Upper lobe of left lung (tissue), 6 donors: ENCODE measurements at places on chromosomes 1 and 21.

DNA sequence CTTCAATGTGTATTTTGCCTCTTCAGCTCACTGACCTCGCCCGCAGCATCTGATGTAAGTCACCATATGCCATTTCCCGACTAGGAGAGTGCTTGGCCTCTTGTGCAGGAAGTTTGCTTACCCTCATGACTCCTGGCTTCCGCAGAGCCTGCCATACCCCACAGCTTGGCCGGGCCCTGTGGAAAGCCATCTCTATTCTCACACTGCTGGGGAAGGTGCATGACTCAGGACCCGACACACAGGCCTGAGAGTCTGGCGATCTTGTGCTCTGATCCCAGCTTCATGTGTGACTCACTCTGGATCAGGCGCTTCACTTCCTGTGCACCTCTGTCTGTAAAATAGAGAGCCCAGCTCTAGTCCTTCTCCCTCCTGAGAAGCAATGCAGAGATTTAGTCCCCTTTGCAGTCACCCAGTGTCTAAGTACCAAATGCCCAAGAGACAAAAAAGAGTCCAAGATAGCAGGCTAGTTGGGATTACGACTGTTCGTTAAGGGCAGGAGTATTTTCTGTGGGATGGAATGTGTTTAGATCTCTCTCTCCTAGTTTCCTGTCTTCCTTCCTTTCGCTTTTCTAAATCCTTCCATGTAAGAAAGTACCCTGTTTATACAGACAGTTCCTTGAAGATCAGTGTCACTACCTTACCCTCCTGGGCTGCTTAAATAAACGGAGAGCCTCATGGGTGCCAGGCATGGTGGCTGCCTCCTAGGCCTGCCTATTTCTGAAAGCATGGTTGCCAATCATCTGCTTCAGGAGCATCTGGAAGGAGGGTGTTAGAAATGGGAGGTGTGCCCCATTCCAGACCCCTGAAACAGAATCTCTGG is 62.8 kb upstream of the KIF26B start:
- no peak overlapping the region for H3K4me3 ChIP-seq
- no peaks in the 10 kb centered on the region for H3K36me3 ChIP-seq
- H3K27me3 ChIP-seq: no peaks in the 10 kb centered on the region
- DNase-seq: peak; percentile 74
- H3K4me1 ChIP-seq: peaks cover 2% of the 10 kb centered on the region
- H3K27ac ChIP-seq: peak overlapping the region; percentile 27

DNA sequence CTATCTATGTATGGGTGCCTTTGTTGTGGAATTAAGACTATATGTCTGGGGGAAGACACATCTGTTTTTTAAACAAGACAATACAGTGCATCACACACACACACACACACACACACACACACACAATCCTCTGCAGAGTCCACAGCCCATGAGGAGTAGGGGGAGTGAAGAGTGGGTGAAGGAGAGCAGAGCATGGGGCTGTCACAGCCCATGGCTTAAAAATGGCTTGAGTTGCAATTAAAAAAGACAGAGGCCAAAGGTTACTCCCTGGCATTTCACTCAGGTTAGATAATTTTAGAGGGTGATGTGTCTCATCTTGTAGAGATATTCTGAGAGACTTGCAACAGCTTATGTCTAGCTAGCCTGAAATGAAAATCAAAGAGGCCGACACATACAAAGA is 176.5 kb upstream of the PLXNA2 start:
- no peak for DNase-seq
- no peak overlapping the region for H3K27ac ChIP-seq
- H3K4me1 ChIP-seq: no peaks in the 10 kb centered on the region
- H3K27me3 ChIP-seq: no peaks in the 10 kb centered on the region
- no peak overlapping the region for H3K4me3 ChIP-seq

GRCh38 chr1:226223157-226223785 is at the start of gene MIXL1:
Gene MIXL1 (plus strand): TSS chr1:226223664. CDS start chr1:226223682, 18 bp downstream.
- DNase-seq: no peak
- H3K4me3 ChIP-seq: peak within 1 kb of the TSS; percentile 55
- H3K4me1 ChIP-seq: peaks cover 11% of the 10 kb centered on the region
- no peaks in the 10 kb centered on the region for H3K36me3 ChIP-seq
- H3K27ac ChIP-seq: no peak within 1 kb of the TSS
- no peaks in the 10 kb centered on the region for H3K27me3 ChIP-seq

DNA sequence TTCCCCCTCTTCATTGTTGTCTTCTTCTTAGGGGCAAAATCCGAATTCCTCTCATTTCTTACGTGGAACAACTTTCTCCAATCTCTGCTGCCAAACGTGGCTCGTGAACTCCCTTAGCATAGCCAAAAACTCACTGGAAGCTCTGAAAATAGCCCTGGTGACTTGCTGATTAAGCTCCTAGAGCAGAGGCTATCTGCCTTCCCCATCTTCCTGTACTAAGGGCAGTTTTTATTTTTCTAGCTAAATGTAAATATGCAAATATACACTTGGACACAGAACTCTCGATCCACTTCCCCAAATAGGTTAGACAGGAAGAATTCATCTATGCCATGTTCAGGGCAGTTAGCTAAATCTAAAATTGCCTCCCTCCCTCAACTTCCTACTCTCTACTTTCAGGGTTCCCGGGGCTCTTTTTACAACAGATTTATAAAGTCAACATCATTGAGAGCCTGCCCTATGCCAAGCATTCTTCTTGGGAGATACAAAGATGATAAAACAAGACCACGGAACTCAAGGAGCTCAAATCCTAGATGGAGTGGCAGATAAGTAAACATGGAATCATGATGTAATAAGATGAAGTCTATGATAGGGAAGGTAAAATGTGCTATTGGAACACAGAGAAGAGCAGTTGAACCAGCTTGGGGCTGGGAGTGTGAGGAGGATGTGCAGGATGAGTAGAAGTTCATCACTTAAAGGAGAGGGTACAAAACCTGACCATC is 59.4 kb upstream of the FMOD start:
- H3K4me3 ChIP-seq: no peak overlapping the region
- H3K36me3 ChIP-seq: no peaks in the 10 kb centered on the region
- DNase-seq: no peak
- H3K27ac ChIP-seq: peak overlapping the region; percentile 61

DNA sequence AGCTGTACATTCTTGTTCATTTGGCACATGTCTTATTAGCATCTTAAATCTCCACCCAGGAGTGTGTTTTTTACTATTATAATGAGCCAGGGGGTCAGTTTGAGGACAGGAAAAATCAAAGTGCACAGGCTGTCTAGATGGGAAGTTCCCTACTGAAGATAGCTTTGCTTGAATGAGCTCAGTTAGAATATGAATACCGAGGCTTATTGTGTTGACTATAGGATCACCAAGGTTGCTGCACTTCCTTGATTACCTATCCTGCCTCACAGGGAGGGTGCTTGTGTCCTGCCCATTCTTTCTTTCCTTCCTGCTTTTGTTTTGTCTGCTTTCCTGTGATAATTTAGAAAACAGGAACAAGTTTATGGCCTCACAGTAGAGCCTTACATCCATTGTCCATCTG is 16.3 kb downstream of the PHGDH start:
- H3K36me3 ChIP-seq: no peaks in the 10 kb centered on the region
- no peaks in the 10 kb centered on the region for H3K27me3 ChIP-seq
- DNase-seq: no peak
- no peaks in the 10 kb centered on the region for H3K4me1 ChIP-seq

DNA sequence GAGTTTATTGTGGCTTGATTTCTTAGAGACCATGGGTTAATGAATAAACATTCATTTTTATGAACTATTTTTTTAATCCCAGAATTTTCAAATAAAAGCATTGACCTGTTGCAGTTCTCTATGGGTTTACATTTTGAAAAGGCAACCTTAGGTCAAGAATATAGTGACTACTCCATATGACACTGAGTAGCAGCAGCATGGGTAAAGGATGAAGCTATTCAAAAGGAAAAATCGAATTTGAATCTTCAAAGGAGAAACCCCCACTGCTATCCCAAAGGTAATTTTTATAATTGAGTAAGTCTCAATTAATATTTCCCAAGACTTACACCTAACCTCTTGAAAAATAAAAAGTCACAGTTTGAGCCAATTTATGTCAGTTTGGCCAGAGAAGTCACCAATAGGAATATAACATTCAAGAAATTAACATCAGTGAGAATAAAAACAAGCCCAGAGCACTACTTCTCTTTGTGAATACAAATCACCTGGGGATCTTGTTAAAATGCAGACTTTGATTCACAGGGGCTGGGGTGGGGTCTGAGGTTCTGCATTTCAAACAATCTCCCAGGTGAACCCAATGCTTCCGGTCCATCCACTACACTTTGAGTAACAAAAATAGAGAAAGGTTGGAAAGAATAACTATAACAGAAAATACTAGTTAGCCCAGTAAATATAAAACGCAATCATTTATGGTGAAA is 39.8 kb downstream of the USP1 start:
- no peak overlapping the region for H3K4me3 ChIP-seq
- no peaks in the 10 kb centered on the region for H3K4me1 ChIP-seq
- no peak overlapping the region for H3K27ac ChIP-seq
- DNase-seq: no peak
- H3K36me3 ChIP-seq: peaks cover 15% of the 10 kb centered on the region

DNA sequence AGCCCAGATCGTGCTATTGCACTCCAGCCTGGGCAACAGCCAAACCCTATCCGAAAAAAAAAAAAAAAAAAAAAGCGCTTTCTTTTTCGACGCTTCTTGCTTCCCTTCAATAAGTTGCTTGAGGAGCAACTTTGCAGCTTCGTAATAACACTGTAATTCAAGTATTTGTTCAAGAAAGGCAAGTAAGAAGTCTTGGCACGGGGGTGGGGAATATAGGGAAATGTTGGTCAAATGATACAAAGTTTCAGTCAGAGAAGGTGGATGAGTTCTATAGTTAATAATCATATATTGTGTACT is 871 bp upstream of the PSMA5 start:
- H3K4me1 ChIP-seq: peaks cover 47% of the 10 kb centered on the region
- no peak for DNase-seq
- peak overlapping the region; percentile 86 for H3K27ac ChIP-seq
- H3K4me3 ChIP-seq: peak overlapping the region; percentile 95
- no peaks in the 10 kb centered on the region for H3K36me3 ChIP-seq

DNA sequence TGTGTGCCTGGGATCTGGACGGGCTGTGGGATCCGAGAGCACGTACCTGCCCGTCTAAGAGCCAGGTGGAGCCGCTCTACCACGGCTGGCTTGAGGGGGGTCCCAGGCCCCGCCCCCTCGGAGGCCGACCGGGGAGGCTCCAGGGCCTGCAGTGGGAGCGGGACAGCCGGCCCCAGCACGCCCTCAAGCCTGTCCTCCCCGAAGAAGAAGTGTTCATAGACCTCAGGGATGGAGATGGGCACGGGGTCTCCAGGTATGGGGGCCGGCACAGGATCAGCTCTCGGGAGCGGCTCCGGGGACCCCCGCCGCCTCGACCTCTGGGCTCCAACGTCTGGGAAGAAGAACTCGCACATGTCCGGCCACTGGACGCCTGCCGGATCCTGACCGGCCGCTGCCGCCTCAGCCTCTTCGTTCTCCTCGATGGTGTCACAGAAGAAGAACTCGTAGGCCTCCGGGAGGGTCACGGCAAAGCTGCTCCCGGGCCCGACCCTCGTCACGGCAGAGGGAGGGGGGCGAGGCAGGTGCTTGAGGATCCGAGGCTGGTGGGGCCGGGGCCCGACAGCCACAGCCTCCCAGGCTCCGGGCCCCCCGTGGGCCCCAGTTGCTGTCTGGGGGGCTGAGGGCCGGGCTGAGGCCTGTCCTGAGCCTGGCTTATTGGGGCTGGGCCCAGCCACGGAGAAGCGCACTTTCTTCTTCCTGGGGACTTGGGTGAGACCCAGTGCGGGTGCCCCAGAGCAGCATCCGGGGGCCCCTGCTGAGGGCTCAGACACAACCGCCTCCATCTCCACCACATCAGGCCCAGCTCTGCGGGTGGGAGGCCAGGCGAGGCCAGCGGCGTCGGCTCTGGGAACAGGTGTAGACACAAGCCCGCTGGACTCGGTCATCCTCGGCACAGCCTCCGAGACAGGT is 2.8 kb downstream of the PERM1 start:
- no peak for DNase-seq
- H3K27me3 ChIP-seq: no peaks in the 10 kb centered on the region
- no peak overlapping the region for H3K4me3 ChIP-seq
- no peaks in the 10 kb centered on the region for H3K36me3 ChIP-seq

- H3K36me3 ChIP-seq: no peaks in the 10 kb centered on the region
- no peak overlapping the region for H3K4me3 ChIP-seq
- no peak for DNase-seq
Measured at GRCh38 chr1:92854101-92854785, 22.4 kb downstream of the RPL5 start.

GRCh38 chr1:244089561-244089960 is 38.5 kb downstream of the ZBTB18 start:
- no peaks in the 10 kb centered on the region for H3K36me3 ChIP-seq
- H3K27me3 ChIP-seq: no peaks in the 10 kb centered on the region
- no peak for DNase-seq
- no peak overlapping the region for H3K27ac ChIP-seq
- H3K4me1 ChIP-seq: no peaks in the 10 kb centered on the region

DNA sequence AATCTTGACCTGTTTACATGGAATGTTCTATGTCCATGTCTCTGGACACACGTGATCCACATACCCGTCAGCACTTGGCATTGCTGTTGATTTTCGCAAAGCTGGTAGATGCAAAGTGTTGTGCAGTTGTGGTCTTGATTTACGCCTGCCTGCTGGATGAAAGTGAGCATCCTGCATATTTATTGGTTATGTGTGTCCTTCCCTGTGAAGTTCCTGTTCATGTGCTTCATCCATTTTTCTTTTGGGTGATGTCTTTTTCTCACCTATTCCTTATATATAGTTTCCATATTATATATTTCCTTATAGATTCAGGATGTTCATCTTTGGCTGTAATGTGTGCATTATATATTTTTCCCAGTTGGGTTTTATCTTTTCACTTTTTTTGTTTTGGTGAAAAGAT is 6.5 kb downstream of the AGPAT3 start:
- H3K4me3 ChIP-seq: no peak overlapping the region
- H3K36me3 ChIP-seq: peaks cover 4% of the 10 kb centered on the region
- H3K27ac ChIP-seq: no peak overlapping the region
- no peak for DNase-seq
- H3K27me3 ChIP-seq: no peaks in the 10 kb centered on the region

DNA sequence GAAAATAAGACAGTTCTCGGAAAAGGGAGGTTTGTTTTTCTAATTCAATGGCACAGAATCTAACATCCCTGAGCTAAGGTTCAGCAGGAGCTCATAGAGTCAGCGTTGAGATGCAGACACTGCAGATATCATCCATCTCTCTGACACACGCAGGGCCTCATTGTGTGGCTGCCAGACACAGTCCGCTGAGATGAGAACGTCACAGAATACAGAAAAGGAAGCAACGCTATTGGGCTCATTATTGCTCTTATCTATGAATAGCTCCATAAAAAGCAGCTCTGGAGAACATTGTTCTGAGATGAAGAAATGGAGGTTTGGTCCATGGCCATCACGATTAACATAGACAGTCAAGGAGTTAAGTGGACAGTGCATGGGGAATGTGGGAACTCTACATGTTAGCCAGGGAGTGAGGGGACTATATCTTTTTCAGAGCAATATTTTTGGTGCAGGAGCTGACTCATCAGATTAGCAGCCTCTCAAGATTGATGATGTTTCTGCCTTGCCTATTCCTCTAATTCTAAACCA is 771.6 kb upstream of the CXADR start:
- H3K36me3 ChIP-seq: no peaks in the 10 kb centered on the region
- H3K27ac ChIP-seq: no peak overlapping the region
- H3K27me3 ChIP-seq: no peaks in the 10 kb centered on the region
- no peaks in the 10 kb centered on the region for H3K4me1 ChIP-seq

GRCh38 chr1:15323351-15323988 is 76.4 kb downstream of the FHAD1 start:
- no peaks in the 10 kb centered on the region for H3K27me3 ChIP-seq
- peaks cover 22% of the 10 kb centered on the region for H3K4me1 ChIP-seq
- DNase-seq: peak; percentile 84
- H3K4me3 ChIP-seq: no peak overlapping the region

- no peak overlapping the region for H3K27ac ChIP-seq
- no peak overlapping the region for H3K4me3 ChIP-seq
- H3K27me3 ChIP-seq: no peaks in the 10 kb centered on the region
- H3K36me3 ChIP-seq: no peaks in the 10 kb centered on the region
- peaks cover 6% of the 10 kb centered on the region for H3K4me1 ChIP-seq
- no peak for DNase-seq
Measured at GRCh38 chr1:200301152-200301551, 108.7 kb downstream of the ZNF281 start.
